T follicular helper cell (primary cell): ENCODE measurements at places on chromosomes 2 and 18.

DNA sequence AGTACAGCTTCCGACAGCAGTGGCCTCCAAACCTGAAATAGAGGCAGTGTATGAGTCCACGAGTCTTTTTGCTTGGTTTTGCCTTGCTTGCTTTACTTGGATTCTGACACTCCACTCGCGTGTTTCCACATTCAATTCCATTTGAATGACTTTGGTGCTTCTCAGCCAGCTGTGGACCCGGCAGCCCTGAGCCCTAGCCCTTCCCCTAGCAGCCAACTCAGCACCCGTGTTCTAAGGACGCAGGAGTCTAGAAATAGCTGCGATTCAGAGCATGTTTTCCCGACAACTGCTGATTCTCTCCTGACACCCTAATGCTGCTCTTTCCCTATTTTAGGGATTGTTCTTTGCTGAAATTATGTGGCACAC is 20.6 kb downstream of the LRRFIP1 start:
- DNase-seq: no peak

DNA sequence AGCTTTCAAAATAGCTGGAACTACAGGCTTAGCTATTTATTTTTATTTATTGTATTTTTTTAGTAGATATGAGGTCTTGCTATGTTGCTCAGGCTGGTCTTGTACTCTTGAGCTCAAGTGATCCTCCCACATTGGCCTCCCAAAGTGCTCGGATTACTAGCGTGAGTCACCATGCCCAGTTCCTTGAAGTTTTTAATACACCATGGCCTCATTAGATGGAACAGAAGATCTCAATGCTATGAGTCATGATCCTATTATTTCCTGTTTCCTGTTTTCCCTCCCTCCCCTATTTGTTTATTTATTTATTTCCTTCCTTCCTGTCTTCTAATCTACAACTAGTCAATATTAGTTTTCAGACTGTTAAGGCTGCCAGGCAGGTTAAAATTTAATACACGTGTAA is 309.0 kb downstream of the CMPK2 start:
- DNase-seq: no peak

GRCh38 chr2:196370381-196370780 is 199.0 kb upstream of the STK17B start:
- DNase-seq: no peak

DNA sequence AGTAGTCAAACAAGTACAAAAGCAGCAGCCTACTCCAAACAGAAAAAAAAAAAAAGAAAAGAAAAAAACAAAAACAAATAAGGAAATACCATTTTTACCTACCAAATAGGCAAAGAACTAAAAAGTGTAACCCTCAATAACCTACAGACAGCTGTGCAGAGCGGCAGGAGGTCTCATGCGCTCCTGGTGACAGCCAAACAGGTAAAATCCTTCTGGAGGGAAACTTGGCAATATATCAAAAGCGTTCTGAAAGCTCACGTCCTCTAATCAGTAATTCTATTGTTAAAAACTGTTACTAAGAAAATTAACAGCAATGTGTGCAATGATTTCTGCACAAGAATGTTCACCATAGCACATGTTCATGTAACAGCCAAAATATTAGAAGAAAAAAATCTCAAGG is 105.6 kb downstream of the AFF3 start:
- DNase-seq: no peak

DNA sequence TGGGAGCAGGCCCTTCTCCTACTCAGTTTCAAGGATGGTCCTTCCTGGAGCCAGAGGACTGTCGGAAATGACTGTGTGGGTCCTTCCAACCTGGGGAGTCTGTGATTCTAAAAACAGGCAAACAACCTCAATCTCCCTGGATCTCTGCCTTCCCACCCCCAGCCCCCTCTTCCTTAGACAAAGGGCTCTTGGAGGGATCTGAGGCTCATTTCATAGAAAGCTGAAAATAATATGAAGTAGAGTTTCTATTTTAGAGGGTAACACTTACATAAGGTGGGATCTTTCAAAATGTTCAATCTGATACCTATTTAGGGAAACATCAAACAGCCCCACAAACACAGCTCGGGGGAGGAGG is 69.4 kb downstream of the RHOB start:
- DNase-seq: no peak

- no peak for DNase-seq
These were observed 11.7 kb downstream of the CCBE1 start for GRCh38 chr18:59685501-59685900.

- DNase-seq: no peak
These were observed 122.3 kb upstream of the FHL2 start for GRCh38 chr2:105521176-105521575.

- no peak for DNase-seq
These were observed 131.5 kb downstream of the PRKCE start for GRCh38 chr2:45782986-45783385.

GRCh38 chr2:205808486-205809121 is 126.3 kb downstream of the NRP2 start:
- no peak for DNase-seq

GRCh38 chr2:129705085-129705484 is 274.4 kb upstream of the RAB6C start:
- no peak for DNase-seq

DNA sequence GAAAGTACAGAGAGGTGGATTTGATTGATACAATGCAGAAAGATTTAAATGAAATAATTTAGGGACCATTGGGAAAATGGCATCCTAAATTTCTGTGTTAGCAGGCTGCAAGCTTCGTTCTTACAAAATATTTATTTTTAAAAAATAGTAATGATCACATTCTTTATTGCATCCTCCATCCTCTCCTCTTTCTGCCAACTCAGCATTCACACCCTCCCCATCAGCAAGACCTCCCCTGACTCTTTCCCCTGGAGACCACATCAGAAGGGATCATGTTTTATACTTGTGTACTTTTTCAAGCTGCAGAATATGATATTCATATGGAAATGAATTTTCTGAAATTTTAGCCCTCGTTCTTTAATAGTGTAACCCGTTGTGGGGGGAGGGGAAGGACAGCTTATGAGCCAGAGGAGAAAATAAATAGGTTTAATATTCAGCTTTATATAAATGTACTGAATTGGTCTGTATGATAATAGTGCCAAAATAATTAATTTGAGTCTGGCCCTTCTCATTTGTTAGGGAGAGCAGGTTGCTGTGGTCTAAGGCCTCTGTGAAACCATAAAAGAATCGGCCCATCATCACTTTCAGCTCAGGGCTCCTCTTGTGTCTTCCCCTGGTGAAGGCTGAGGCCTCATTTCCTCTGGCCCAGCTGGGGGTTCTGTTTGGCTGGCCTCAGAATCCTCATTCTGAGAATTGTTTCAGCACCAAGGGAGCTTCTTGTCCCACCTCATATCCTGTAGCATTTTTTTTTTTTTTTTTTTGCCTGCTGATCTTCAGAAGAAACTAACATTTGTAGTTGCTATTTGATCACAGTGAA is 330.8 kb downstream of the TXNL1 start:
- DNase-seq: no peak

DNA sequence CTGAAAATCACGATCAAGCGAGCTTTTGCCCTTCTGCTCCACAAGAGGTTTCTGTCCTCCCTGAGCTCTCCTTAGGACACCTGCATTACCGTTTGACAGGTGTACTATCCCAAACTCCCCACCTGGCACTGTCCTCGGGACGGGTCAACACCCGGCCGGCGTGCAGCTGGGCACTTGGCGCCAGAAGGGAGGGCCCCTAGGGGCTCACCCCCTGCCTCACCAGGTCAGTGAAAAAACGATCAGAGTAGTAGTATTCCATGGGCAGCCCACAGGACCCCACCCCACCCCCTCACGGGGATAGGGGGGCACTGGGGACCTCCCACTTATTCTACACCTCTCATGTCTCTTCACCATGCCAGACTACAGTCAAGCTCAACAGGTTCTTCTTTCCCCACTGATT is 117.6 kb upstream of the ANKRD30BL start:
- DNase-seq: no peak

DNA sequence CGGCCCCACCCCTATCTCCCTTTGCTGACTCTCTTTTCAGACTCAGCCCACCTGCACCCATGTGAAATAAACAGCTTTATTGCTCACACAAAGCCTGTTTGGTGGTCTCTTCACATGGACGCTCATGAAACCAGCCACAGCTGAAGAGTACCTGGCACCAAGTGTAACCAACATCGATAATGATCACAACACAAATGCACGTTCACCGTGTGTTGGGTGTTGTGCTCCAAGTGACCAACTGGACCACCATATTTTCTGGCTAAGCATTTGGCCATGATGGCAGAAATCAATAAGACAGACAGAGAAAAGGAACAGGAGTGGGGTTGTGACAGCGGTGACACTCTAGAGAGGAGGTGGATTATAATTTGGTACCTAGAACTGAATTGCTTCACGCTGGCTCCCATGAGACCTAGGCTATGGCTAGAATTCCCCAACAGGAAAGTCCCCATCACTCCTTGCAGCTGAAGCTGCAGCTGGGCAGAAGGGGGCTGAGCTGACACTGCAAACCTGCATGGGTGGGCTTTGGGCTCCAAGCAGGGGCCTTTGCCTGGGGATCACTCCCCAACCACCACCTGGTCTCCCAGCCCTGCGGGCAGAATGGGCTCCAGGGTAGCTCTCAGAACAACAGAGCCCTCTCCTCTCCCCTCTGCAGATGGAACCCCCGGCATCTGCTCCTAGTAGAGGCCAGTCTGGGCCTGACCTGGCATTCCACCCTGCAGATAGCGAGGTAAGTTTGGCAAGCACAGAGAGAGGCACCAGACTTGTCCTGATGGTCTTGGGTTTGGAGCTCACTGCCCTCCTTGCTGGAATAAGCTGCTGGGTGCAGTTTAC is 14.6 kb upstream of the LRRFIP1 start:
- no peak for DNase-seq

- DNase-seq: no peak
These were observed 69.5 kb upstream of the TGIF1 start for GRCh38 chr18:3380384-3380961.

GRCh38 chr2:223956300-223956699 is 963 bp upstream of the MRPL44 start:
- DNase-seq: no peak

- no peak for DNase-seq
These were observed 610.8 kb downstream of the EPHA4 start for GRCh38 chr2:220961143-220961860.

- peak; percentile 12 for DNase-seq
These were observed 103.0 kb upstream of the STK17B start for GRCh38 chr2:196274387-196274809.

GRCh38 chr2:9613291-9613690 is 17.5 kb downstream of the YWHAQ start:
- DNase-seq: no peak

DNA sequence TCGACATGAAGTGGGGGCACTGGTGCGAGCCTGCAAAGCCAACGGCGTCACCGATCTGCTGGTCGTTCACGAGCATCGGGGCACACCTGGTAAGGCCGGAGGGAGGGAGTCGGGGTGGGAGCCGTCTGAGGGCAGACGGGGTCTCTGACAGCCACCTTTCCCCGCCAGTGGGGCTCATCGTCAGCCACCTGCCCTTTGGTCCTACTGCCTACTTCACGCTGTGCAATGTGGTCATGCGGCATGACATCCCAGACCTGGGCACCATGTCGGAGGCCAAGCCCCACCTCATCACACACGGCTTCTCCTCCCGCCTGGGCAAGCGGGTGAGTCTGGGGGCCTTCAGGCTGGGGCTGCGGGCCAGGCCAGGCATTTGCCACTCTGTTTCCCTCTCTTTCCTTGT is 2.9 kb downstream of the IMP4 start:
- no peak for DNase-seq

- DNase-seq: no peak
These were observed 78.9 kb downstream of the CERS6 start for GRCh38 chr2:168534926-168535325.

DNA sequence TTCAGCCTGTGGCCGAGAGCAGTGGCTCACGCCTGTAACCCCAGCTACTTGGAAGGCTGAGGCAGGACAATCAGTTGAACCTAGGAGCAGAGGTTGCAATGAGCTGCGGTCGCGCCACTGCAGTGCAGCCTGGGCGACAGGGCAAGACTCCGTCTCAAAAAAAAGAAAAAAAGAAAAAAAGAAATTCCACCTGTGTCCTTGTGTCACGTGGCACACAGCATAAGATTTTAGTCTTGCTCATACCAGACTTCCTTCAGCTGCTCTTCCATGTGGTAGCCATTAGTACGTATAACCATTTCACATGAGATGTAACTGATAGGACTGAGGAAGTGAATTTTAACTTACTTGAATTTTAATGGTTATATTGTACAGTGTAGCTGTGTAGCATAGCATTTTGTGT is 4.0 kb downstream of the NOP58 start:
- no peak for DNase-seq

- no peak for DNase-seq
These were observed 92.4 kb downstream of the NCK2 start for GRCh38 chr2:105836840-105837692.

- no peak for DNase-seq
These were observed 146.8 kb downstream of the SEPTIN10 start for GRCh38 chr2:109466674-109467575.

GRCh38 chr2:237150831-237151375 is 65.2 kb downstream of the COPS8 start:
- DNase-seq: no peak

DNA sequence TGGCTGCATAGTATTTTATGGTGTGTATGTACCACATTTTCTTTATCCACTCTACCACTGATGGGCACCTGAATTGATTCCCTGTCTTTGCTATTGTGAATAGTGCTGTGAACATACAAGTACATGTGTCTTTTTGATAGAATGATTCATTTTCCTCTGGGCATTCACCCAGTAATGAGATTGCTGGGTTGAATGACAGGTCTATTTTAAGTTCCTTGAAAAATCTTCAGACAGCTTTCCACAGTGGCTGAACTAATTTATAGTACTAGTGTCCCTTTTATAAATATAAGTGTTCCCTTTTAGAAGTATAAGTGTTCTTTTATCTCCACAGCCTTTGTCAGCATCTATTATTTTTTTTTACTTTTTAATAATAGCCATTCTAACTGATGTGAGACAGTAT is 303.9 kb upstream of the EPHA4 start:
- no peak for DNase-seq

- DNase-seq: no peak
These were observed 89.0 kb upstream of the SLC14A2 start for GRCh38 chr18:45526114-45526841.

- no peak for DNase-seq
These were observed 220.3 kb downstream of the ANAPC1 start for GRCh38 chr2:111663471-111664274.

DNA sequence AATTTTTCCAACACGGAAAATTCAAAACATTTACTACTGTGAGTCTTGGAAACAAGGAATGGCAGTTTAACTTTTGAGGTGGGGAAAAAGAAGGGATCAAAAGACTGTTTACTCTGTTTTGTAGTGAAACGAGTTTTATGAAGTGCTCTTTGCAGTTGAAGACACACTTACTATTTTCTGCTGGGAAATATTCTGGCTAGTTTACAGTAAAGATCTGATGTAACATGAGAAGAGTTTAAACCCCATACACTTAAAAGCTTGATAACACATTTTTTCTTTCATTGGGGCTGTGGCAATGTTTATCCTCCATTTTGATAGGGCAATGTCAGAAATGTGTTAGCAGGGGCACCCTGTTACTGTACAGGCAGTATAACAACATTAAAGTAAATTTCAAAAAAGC is 124.9 kb upstream of the SMAD7 start:
- DNase-seq: no peak

GRCh38 chr2:25825238-25825637 is 53.0 kb downstream of the ASXL2 start:
- DNase-seq: no peak

GRCh38 chr2:129733041-129733440 is 246.4 kb upstream of the RAB6C start:
- DNase-seq: no peak
